ENCODE measurements at places on chromosomes 11 and 22.

GRCh38 chr11:94851864-94852636 lies 83.9 kb downstream of the AMOTL1 start:
- no peak for DNase-seq

- DNase-seq: no peak
These were observed 60.8 kb upstream of the CTSC start for GRCh38 chr11:88398372-88398771.

DNA sequence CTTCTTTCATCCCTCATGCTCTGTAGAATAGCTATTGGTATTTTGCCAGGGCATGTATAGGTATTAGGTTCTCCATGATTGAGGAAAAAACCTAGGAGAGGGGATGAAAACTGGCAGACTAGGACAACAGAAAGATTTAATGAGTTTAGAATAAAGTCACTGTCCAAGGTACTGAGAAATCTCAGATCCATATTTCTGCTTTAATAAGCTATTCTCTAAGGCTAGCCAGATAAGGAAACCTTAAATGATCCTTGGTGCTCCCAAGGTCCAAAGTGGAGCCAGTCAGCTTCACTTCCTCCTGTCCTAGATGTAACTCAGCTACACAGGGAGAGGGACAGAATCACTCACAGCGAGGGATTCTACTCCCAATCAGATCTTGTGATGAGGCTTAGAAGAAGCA lies 13.7 kb upstream of the CSNK2A3 start:
- no peak for DNase-seq

GRCh38 chr22:29186302-29186701 lies 19.4 kb upstream of the EMID1 start:
- DNase-seq: no peak

DNA sequence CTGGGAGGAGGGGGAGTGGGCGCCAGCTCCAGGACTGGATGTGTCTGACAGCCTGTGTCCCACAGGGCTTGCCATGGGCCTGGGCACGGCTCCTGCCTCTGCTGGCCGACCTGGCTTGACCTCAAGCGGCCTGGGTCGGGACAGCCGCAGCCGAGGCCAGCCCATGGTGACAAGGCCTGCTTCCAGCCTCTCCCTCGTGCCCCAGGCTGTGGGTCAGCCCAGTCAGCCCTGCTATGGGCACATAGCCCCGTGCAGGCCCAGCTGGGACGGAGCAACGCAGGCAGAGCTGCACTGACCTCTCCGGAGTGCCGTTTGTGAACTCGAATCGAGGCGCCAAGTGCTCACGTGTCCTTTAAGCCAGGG lies 17.9 kb downstream of the OSBPL5 start:
- no peak for DNase-seq
